ENCODE measurements at places on chromosomes 4 and X. TPM values are rescaled to one million over a fixed set of nuclear protein-coding genes. Genes with fewer than 3 reads are reported as not detected.

BEND2 gene
- not detected for total RNA-seq

GPC3 gene
- total RNA-seq, result 805 TPM

SLC7A11 gene
- 11.9 TPM for total RNA-seq

LIMCH1 gene
- not detected for total RNA-seq

DNA sequence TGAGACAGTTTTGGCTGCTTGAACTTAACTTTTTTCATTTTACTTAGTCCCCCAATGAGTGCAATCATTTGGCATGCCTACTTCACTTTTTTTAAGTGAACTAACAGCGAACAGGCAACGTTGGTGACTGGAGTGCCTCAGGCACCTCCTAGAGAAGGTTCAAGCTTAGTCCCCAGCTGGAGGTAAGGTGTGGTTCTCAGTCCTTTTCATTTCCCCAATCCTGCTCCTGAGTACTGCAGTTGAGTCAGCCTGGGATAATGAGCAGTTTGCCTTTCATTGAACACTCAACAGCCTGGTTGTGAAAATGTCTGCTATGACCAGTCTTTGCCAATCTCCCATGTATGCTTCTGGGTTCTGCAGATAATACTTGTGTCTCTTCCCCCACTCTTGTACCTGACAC lies 109.5 kb downstream of the CDKL5 start:
- H3K4me1 ChIP-seq, result peaks cover 8% of the 10 kb centered on the region
- H3K27ac ChIP-seq, result no peak overlapping the region
- no peaks in the 10 kb centered on the region for H3K27me3 ChIP-seq
- H3K36me3 ChIP-seq, result no peaks in the 10 kb centered on the region

- H3K27ac ChIP-seq, result no peak overlapping the region
- DNase-seq, result no peak
- no peaks in the 10 kb centered on the region for H3K36me3 ChIP-seq
- no peak overlapping the region for H3K4me3 ChIP-seq
- no peaks in the 10 kb centered on the region for H3K4me1 ChIP-seq
- H3K27me3 ChIP-seq, result peaks cover 9% of the 10 kb centered on the region
Observed at GRCh38 chr4:183053681-183054080, 45.4 kb upstream of the WWC2 start.

DNA sequence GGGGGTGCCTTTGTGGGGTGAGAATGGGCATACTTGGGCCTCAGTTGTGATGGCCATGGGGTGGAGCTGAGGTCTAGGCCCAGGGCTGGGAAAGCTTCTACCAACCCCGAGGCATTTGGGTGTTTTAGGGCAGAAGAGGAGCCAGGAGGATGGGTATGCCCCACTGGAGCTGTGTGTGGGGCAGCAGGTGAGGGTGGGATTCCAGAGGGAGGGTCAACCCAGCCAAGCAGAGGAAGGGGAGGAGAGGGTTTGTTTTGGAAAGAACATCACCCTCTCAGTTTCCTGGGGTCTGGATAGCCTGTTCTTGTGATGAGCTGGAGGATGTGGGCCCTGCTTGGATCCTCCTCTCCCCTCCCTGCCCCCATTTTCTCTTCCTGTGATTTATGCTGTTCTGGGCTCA lies 620 bp downstream of the IL9R start:
- no peaks in the 10 kb centered on the region for H3K27me3 ChIP-seq
- no peak for DNase-seq
- no peaks in the 10 kb centered on the region for H3K36me3 ChIP-seq
- peaks cover under 1% of the 10 kb centered on the region for H3K4me1 ChIP-seq

GRCh38 chr4:10164877-10165283 lies 48.3 kb upstream of the WDR1 start:
- H3K27me3 ChIP-seq, result no peaks in the 10 kb centered on the region
- peak; percentile 14 for DNase-seq
- no peak overlapping the region for H3K4me3 ChIP-seq
- H3K4me1 ChIP-seq, result peaks cover 14% of the 10 kb centered on the region
- no peaks in the 10 kb centered on the region for H3K36me3 ChIP-seq
- H3K27ac ChIP-seq, result no peak overlapping the region

DNA sequence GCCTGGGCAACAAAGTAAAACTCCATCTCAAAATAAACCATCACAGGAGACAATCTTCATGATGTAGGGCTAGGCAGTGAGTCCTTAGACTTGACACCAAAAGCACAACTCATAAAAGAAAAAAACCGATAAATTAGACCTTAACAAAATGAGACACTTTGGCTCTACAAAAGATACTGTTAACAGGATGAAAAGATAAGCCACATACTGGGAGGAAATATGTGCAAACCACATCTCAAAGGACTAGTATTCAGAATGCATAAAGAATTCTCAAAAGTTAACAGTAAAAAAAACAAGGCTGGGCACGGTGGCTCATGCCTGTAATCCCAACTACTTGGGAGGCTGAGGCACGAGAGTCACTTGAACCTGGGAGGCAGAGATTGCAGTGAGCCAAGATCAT lies 13.2 kb downstream of the EFHC2 start:
- H3K36me3 ChIP-seq, result no peaks in the 10 kb centered on the region
- no peak overlapping the region for H3K27ac ChIP-seq
- H3K27me3 ChIP-seq, result no peaks in the 10 kb centered on the region
- no peaks in the 10 kb centered on the region for H3K4me1 ChIP-seq
- H3K4me3 ChIP-seq, result no peak overlapping the region
- no peak for DNase-seq

- no peaks in the 10 kb centered on the region for H3K36me3 ChIP-seq
- H3K4me1 ChIP-seq, result no peaks in the 10 kb centered on the region
- no peak for DNase-seq
- no peak overlapping the region for H3K27ac ChIP-seq
- no peaks in the 10 kb centered on the region for H3K27me3 ChIP-seq
Observed at GRCh38 chr4:16290681-16291420, 64.6 kb upstream of the TAPT1 start.

DNA sequence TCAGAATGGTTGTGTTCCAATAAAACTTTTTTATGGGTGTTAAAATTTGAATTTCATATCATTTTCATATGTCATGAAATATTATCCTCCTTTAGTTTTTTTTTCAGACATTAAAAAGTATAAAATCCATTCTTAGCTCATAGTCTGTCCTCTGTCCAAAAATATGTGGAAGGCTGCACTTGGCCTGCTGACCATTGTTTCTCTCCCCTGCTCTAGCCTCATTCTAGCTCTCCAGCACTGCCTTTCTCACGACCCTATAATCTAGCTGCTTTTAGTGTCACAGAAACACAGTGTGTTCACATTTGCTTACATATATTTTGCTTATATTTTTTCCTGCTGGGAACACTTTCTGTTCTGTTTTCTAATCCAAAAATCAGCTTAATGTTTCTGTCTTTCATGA lies 165.0 kb upstream of the ANK2 start:
- no peaks in the 10 kb centered on the region for H3K27me3 ChIP-seq
- H3K27ac ChIP-seq, result no peak overlapping the region
- H3K36me3 ChIP-seq, result no peaks in the 10 kb centered on the region
- H3K4me1 ChIP-seq, result no peaks in the 10 kb centered on the region
- H3K4me3 ChIP-seq, result no peak overlapping the region

DNA sequence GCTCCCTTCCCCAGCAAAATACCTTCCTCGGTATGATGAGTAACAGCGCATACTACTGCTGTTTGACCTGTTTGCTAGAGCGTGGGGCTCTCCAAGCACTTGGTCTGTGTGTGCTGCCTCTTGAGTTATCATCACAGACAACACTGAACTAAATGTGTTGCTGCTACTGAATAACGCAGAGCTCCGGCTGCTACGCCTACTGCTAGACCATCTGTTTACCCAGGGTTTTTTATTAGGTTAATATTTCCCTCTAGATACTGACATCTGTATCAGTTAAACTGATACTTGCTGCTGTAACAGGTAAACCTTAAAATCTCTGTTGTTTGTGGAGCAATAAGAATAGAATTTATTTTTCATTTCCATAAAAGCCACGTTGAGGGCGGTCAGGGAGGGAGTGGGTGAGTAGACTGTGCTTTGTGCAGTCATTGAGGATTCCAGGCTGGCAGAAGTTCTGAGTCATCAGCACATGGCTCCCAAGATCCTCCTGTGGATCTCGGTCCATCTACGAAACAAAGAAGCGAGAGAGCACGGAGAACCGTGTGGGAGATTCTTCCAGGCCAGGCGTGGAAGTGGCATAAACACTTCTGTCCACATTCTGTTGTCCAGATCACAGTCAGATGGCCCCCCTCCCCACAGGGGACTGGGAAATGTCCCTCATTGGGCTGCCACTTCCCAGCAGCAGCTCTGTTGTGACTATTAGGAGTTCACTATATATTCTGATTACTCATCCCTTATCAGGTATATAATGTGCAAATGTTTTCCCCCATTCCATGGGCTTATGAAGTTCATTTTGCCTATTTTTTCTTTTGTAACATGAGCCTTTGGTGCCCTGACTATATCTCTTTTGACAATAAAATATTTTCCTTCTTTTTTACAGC lies 14.1 kb downstream of the GRK4 start:
- H3K4me3 ChIP-seq, result no peak overlapping the region
- H3K4me1 ChIP-seq, result peaks cover 20% of the 10 kb centered on the region
- no peaks in the 10 kb centered on the region for H3K27me3 ChIP-seq
- no peak overlapping the region for H3K27ac ChIP-seq
- no peaks in the 10 kb centered on the region for H3K36me3 ChIP-seq
- DNase-seq, result peak; percentile 23

DNA sequence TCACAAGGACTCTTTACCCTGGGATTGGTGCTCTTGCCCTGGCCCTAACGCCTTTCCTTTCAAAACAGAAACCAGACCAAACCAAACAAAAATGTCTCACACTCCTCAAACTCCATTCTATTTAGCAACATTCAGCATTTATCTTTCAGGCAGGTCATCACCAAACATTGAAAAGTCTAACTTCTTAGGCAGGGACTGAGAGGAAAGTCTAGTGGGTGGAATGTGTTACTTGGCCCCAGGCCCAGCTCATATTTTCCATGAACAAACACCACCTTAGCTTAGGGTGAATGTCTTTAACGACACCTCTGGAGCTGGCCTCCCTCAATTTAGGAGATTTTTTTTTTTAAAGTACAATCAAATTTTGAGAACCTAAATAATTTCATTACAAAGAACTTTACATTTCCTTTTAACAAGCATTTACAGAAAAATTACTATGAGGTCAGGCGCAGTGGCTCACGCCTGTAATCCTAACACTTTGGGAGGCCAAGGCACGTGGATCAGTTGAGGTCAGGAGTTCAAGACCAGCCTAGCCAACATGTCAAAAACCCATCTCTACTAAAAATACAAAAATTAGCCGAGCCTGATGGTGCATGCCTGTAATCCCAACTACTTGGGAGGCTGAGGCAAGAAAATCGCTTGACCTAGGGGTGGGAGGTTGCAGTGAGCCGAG lies 10.2 kb upstream of the N4BP2 start:
- peak; percentile 93 for DNase-seq
- H3K36me3 ChIP-seq, result no peaks in the 10 kb centered on the region
- peaks cover 28% of the 10 kb centered on the region for H3K4me1 ChIP-seq
- H3K27me3 ChIP-seq, result no peaks in the 10 kb centered on the region
- H3K4me3 ChIP-seq, result peak overlapping the region; percentile 25
- peak overlapping the region; percentile 62 for H3K27ac ChIP-seq

DNA sequence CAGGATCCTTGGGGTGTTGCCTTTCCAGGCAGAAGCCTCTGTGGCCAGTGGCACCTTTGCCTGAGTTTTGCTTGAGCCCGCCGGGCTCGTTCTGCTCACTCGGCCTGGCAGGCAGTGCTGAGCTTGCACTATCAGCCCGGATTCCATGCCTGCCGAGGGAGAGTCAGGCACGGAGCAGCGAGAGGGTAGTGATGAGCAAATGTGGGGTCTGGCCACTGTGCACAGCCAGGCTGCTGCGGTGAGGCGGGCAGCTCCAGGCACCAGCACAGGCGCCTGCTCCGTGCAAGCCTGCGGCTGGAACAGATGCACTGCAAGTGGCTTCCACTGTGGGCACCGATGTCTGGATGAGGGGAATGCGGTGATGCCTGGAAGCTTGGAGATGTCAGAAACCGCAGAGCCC lies 619.2 kb downstream of the RAPGEF2 start:
- no peaks in the 10 kb centered on the region for H3K27me3 ChIP-seq
- H3K36me3 ChIP-seq, result no peaks in the 10 kb centered on the region
- DNase-seq, result no peak

Measured in HepG2 (cell line).